ENCODE measurements at places on chromosomes 16 and 17.

GRCh38 chr16:2904922-2905240 lies 6.8 kb upstream of the FLYWCH1 start:
- DNase-seq, result no peak

DNA sequence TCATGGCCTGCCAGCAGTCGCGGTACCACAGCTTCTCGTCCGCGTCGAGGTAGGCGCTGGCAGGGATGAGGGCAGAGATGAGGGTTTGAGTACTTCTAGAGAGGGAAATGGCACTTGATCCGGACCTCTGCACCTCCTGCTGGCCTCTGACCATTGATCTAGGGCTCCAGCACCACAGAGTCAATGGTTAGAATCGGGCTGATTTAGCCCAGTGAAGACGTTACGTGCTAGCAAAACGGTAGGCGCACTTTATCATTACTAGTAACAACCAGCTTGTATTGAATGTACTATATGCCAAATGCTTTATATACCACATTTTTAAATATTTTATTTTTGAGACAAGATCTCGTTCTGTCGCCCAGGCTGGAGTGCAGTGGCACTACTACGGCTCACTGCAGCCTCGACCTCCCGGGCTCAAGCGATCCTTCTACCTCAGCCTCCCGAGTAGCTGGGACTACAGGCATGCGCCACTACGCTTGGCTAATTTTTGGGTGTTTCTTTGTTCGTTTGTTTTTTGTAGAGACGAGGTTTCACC lies 526 bp downstream of the TSNAXIP1 start:
- DNase-seq, result peak; percentile 37

DNA sequence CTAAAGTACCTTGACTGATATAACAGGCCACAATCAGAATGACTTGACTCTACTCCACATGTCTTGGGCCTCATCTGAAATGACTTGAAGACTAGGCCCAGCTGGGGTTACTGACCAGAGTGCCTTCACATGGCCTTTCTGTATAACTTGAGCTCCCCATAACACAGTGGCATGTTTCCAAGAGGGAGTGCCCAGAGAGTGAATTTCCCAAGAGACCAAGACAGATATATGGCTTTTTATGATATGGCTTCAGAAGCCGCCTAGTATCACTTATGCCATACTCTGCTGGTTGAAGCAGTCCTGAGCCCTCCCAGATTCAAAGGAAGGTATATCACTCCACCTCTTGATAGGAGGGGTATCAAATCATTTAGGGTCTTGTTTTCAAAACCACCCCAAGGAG lies 357.5 kb upstream of the EEF2KMT start:
- DNase-seq, result no peak

GRCh38 chr17:69326377-69327059 lies 415 bp downstream of the ABCA5 start:
- peak; percentile 52 for DNase-seq

DNA sequence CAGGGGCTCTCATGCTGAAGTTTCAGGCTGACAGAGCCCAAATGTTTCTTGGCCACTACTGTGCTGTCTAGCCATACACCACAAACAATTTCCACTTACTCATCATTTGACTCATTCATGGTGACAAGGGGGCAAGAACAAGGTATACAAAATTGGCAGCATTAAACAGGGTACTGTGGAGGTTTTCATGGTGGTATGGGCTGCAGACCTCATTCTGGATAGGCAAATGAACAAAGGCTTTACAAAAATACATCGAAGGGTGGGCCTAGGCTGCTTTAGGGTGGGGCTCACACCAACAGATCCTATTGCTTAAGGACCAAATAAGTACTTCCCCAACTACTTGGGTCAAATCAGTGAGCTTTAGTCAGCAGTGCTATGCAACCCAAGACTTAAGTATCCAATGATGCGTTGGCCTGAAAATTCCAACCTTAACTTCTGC lies 53.0 kb downstream of the N4BP1 start:
- no peak for DNase-seq

DNA sequence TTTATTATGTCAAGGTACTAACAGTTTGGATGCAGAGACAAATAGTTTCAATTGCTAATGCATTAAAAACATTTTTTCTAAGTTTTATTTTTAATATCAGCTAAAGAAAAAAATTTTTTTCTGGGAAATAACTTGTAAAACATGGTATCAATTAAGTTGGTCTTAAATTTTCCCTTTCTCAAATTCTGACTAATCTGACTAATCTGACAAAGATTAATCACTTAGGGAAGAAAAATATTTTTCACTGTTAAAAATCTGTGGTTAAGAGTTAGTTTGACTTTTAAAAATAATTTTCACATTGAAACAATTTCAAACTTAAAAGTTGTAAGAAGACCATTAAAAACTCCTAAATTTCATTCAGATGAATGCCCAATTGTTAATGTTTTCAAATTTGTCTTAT lies 74.6 kb downstream of the MYO1D start:
- no peak for DNase-seq

DNA sequence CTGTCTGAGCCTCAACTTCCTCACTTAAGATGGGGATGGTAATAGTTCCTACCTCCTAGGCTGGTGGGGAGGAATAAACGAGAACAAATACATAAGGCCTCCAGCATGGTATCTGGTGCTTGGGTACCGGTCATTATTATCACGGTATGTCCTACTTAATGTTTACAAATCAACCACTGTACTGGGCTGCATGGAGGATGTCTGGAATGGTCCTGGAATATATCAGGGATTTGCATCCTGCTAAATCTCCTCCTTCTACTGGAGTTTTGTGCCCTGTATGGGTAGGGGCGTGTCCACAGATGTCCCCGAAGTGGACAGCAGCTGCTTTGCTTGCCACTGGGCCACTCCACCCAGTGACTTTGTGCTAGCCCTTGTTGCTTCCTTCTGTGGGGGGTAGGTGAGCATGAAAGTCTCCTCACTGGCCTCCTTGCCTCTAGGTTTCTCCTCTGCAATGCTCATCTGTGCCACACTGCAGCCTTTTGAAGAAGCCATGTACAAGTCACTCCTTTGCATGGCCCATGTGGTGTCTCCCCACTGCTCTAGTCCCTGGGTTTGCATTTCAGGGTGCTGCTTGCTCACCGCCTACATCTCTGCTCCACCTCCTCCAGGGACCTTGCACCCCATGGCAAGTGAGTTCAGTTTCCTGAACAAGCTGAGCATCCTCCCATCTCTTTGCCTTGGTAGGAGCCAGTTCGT lies 2.2 kb upstream of the CMIP start:
- no peak for DNase-seq

DNA sequence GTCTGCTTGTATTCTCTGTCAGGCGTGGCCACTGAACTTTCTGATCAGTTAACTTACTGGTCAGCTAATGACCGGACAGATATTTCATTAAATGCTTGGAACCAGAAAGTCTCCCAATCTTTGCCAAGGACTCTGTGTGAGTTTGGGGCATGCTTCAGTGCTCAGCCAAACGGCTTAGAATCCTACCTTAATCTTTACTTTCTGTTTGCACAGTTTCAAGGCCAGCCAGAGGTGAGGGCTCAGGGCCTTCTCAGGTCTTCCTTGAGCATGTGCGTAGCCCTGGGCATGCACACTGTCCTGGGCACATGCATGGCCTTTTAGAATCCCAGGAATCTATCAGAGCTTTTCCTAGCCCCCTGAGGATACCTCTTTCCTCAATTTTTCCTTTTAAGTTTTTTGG lies 230.1 kb downstream of the RAB11FIP4 start:
- no peak for DNase-seq

All from NCI-H1417 (cell line).